ENCODE measurements at places on chromosomes 6 and 20.

DNA sequence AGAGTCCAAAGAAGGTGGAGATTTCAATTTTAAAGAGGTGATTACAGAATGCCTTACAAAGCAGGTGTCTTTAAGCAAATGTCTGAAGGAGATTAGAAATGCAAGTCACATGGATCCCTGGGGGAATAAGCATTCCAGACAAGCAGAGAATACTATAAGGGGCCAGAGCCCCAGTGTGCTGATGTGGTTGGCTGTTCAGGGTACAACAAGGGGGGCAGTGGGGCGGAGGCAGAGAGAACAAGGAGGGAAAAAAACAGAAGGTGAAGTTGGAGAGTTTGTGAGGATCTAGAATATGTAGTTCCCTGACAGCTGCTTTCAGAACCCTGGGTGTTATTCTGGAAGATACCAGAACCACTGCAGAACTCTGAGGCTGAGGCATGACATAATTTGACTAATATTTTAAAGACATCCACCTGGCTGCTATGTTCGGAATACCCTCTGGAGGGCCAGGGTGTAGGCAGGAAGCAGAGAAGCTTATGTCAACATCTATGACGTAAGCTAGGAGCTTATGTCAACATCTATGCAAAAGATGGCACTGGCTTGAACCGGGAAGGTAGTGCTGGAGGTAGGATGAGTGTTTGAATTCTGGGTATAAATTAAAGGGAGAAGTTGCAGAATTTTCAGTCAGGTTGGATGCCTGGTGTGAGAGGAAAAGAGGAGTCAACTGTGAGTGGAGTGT lies 276.3 kb upstream of the AGPAT4 start:
- DNase-seq, result no peak

DNA sequence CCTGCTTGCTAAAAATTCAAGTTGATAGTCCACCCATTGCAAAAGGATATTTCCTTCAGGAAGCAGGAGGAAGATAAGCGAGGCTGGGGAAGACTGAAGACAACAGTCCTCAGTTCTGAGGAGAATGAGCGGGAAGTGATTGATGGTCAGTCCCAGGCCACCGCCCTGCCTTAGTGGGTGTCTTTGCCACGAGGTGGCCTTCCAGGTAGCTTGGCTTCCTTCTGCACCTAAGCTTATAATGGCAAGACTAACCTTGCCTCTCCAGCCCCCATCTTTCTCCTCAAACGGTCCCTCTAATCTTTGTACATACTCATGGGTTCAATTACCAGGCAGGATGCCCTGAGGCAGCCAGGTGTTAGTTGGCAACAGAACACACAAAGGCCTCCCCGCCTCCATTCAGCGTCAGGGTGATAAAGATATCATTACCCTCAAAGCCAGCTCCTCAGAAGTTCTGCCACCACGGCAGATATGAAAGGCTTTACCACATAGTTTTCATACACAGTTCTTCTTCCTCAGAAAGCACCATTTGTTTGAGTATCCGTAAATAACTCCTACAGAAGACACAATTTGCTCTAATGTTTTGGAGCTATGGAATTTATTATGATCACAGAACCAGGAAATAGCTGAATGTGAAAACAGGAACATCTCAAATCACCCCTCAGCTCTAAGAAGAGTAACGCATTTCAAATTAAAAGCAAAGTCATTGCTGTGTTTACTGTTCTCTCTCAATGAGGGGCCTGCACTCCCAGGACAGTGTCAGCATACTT lies 249.4 kb downstream of the ATXN1 start:
- DNase-seq, result no peak

DNA sequence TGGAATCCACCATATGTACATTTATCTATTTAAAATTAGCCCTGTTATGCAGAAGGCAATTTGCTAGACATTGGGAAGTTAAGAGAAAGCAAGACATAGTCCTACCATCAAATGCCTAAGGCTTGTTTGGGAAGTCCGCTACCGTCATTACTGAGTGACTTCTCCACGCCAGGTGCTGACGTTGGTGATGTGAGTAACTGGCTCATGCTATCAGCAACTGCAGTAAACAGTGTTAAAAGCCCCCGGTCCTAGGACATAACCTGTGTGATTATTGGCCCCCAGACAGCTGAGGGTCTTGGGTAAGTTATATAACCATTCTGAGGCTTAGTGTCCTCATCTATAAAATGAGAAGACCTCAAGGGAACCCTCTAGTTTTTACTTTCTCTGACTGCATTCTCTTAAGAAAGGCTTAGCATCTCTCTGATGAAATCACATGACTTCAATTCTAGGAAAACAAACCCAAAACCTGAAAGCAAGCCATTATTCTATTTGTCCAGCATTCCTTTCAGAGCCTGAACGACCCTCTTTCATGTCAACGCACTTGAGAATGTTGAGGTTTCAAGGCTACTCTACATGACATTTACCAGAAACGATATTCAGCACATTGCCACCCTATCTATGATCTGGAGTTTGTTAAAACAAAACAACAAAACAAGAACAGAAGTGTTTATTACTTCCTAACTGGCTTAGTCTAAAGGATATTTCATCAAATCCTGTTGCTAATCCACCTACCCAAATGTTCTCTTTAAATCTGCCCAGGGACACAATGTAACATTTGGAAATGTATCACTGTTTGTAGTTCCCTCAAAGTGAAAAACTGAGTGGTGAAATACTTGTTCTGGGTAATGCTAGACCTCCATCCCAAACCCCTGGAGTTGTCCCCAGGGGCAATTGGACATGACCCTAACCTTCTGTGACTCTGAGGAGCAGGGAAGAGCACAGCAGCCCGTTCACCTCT lies 133.8 kb downstream of the BTBD3 start:
- no peak for DNase-seq

DNA sequence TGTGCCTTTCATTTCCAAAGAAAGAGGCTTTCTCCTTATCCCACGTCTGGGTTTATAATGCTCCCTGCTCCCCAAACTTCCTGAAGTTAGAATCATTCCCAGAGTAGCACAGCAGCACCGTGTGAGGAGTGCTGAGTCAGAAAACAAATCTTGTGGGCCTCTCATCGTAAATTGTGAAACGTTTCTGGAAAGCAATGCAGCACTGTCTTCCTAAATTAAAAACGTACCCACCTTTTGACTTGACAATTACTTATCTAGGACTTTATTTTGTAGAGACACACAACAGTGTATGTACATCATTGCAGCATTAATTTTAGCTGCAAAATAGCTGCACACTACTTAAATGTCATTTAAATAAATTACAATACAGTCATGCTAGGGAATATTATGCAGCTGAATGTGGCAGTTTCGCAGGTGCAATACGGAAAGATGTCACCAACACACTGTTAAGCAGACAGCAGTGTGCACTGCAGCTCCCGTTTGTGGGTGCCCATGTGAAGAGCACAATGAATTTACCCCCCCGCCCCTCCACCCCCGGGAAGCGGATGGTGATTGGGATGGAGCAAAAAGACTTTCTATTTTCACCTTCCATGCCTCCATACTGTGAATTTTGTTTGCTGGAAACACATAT lies 30.8 kb downstream of the RRBP1 start:
- DNase-seq, result no peak

- DNase-seq, result no peak
Measured at GRCh38 chr20:6637160-6637579, 130.3 kb upstream of the BMP2 start.

DNA sequence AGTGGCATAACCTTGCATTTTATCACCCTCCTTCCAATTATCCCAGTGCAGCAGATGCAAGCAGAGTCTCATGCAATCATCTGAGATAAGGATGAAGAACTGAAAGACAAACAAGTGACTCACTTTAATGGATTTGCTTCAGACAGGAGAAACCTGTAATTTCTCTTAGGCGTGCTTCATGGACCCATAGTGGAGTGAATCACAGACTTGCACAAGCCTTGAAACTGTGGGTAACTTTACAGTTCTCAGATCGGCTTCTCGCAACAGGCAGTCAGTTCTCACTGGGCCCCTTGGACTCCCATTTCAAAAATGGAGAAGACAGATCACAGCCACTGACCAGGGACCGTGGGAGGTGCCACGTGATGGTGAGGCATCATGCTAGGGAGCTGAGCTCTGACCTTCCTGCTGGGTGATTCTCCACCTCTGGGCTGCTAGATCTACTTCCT lies at the start of gene ADGRF4:
Gene ADGRF4, plus strand, starts transcription at position 239 of the 446 bp plus-strand sequence. CDS start 8,666 bp downstream, outside the sequence.
- DNase-seq, result no peak

DNA sequence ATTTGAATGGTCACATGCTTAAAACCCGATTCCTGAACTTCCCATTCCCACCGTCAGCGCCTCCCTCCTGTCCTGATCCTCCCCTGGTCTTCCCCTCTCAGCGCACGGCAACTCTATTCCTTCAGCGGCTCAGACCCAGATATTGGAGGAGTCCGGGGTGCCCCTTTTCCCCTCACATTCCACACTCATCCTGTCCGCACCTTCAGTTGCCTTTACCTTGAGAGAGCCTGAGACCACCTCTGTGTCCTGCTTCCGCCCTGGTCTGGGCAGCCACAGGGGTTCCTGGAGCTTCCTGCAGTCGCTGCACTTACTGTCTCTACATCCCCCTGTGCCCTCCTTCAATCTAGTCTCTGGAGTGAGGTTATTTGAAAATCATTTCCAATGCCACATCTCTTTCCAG lies 193.4 kb downstream of the BCAS1 start:
- no peak for DNase-seq

DNA sequence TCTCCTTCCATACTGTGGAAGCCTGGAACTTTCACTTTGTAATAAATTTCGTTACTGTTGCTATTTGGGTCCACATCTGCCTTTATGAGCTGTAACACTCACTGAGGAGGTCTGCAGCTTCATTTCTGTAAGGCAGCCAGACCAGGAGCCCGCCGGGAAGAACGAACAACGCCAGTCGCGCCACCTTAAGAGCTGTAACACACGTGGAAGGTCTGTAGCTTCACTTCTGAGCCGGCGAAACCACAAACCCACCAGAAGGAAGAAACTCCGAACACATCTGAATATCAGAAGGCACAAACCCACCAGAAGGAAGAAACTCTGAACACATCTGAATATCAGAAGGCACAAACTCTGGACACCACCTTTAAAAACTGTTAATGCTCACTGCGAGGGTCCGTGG lies 589.9 kb upstream of the SLC35B3 start:
- no peak for DNase-seq

- DNase-seq, result no peak
Measured at GRCh38 chr6:33117811-33118277, 42.1 kb downstream of the HLA-DPB1 start.

DNA sequence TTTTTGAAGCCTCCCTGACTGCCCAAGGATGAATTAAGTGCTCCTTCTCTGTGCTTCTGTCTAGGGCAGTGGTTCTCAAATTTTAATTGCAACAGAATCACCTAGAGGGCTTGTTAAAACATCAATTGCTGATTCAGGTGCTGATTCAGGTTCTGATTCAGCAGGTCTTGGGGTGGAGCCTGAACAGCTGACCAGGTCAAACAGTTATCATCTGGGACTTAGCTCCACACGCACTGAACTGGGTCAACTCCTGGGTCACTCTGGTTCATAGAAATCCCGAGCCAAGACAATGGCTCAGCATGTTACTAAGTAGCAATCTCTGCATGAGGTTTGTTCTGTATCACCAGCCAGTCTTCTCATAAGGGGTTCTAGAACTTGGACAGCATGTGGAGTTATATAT lies 192.3 kb downstream of the GJA1 start:
- no peak for DNase-seq

DNA sequence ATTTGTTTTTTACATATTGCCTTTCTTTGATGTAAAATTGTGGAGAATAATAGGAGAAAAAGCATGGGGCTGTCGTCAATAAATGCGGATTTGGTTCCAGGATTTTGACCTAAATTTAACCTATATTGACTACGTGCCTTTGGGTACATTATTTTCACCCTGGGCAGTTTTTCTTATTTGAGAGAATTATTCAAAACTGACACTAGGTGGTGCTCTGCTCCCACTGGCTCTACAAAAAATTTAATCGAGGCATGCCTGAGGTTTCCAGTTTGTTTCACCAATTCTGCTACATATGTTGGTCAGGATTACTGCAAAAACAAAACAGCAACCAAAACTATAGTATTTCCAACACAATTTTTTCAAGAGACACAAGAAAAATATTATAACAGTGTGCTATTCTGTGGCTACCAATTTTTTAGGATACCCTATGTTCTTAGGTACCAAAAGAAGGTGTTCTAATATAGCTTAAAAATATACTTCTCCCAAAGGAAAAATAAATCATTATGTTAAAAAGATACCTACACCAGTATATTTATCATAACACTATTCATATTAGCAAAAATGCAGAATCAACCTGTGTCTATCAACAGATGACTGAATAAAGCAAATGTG lies 48.6 kb upstream of the FABP7 start:
- no peak for DNase-seq

- DNase-seq, result no peak
Measured at GRCh38 chr20:52062452-52063209, 128.9 kb downstream of the ZFP64 start.

- no peak for DNase-seq
Measured at GRCh38 chr6:99119109-99120031, 171.6 kb upstream of the FBXL4 start.

- no peak for DNase-seq
Measured at GRCh38 chr6:88916615-88917208, 46.7 kb downstream of the RNGTT start.

DNA sequence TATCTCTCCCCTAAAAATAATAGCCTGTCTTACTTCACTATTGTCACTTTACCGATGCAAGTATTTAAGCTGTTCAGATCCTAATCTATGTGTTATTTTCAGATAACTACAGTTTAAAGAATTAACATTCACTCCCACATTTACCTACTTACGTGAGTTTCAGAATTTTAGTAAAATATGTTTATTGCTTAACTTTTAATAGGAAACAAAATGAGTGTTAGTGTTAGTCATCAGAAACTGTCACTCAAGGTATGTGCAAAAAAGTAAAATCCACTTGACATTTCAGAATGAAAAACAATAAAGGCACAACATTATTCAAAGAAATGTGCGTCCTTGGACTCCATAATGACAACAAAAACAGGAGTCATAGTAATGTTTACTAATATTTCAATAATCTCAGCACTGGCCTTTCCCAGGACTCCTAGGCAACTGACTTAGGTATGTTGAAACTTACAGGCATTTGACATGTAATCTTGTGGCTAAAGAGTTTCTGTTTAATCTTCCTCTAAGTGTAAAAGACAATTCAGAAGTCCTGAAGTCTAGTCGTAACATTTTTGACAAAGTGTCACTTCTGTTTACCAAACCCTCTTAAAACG lies 4.5 kb downstream of the ATXN1 start:
- DNase-seq, result no peak

DNA sequence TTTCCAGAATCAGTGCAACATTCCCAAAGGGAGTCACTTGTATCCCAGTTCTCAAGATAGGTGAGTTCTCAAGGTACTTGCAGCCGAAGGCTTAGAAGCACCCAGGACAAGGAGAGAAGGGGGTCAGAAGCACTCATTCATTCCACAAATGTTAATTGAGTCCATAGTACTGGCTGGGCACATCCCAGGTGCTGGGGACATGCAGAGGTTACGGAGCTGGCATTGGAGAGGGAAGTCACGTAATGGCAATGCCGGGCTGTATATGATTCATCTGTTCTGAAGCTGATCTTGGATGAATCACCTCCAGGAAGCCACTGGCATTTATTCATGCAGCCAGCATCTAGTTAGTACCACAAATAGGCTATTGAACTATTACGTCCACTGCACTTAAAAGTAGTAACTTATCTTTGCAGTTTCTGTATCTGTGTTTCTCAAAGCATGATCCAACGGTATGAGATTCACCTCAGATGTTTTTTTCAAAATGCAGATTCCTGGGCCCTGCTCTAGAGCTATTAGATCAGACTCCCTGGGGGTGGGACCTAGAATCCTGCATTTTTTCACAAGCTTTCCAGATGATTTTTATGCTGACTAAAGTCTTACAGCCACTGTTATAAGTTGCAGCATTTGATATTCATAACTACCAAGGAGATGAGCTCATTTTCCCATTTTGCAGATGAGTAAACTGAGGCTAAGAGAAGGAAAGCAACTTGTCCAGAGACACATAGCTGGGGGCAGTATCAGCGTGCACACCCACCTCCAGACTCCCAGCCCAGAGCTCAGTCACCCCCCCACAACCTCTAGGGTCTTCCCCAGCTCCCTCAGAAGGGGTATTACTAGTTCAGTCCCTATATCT lies 44.1 kb upstream of the ID1 start:
- DNase-seq, result no peak

Data from ecto neural progenitor cell (in vitro differentiated cells).